ENCODE measurements at places on chromosomes 6 and 20.

DNA sequence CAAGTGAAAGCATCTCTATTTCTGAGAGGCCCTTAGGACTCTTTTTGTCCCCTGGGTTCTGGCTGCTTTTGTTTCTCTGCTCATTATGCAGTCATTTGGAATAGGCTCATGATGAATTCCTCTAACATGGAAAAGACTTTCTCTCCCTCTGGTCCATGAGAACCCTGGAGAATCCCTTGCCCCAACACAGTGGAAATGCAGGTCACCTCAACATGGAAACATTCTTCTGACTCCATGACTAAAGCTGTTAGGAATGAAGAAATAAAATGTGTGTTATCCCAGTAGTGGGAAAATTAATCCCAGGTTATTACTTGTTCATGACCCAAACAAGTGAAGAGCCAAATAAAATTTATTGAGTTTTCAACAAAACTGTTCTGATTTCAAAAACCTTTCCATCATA, 458.6 kb downstream of the EPM2A start:
- no peak for DNase-seq

- DNase-seq, result no peak
Measured at GRCh38 chr20:40913224-40914185, 115.1 kb upstream of the TOP1 start.

DNA sequence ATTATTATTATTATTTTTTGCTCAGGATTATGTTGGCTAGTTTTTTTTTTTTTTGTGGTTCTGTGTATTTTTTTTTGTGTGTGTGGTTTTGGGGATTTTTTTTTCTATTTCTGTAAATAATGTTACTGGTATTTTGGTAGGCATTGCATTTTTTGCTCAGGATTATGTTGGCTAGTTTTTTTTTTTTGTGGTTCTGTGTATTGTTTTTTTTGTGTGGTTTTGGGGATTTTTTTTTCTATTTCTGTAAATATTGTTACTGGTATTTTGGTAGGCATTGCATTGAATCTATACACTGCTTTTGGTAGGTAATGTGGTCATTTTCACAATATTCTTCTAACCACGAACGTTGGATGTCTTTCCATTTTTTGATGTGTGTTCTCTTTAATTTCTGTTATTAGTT, 17.4 kb downstream of the PHF3 start:
- no peak for DNase-seq

DNA sequence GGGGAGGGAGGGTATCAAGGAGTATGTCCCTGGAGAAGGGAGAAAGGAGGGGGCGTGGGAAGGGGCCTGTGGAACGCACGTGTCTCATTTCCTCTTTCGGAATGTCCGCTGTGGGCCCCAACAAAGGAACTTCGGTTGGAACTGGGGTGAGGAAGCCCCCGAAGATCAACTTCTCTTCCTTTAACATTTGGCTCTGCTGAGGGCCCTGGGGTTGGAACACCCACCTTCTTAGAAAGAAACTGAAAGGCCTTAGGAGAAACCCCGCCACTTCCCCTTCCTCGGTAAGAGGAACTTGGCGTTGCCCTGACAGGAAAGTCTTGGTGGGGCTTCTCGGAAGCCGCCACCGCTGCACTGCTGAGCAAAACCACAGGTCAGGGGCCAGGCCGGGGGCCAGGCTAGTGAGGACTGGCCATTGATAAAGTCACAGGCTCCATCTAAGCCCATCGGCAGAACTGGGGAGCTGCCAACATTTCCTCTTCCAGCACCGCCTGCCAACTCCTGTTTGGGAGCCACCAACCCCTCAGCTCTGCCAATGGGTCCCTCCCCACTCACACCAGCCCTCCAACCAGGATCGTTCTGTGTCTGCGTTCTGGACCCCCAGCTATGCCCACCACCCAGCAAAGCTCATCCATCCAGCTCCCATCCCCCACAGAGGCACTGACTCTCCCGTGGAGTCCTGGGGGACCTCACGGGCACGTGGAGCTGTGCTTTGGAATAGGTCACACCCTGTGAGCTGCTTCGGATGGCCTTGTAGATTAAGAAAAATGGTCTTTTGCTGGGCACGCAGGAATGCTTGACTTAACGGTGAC, 44.8 kb downstream of the FGD2 start:
- DNase-seq, result no peak

DNA sequence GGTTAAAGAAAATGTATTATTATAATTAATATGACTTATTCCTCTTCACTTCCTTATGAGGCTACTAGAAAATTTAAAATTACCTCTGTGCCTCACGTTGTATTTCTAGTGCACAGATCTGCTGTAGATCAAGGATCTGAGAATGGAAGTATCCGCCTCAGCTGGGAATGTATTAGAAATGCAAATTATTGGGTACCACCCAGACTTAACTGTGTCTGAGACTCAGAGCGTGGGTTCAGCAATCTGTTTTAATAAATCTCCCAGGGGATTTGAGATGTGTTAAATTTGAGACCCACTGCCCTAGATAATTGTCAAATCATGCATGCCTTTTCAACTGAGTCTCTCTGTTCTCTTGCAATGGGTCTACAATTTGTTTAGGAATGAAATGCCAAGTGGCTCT, 658.0 kb upstream of the NOX3 start:
- no peak for DNase-seq

- no peak for DNase-seq
Measured at GRCh38 chr20:61135968-61136367, 116.1 kb upstream of the CDH4 start.

DNA sequence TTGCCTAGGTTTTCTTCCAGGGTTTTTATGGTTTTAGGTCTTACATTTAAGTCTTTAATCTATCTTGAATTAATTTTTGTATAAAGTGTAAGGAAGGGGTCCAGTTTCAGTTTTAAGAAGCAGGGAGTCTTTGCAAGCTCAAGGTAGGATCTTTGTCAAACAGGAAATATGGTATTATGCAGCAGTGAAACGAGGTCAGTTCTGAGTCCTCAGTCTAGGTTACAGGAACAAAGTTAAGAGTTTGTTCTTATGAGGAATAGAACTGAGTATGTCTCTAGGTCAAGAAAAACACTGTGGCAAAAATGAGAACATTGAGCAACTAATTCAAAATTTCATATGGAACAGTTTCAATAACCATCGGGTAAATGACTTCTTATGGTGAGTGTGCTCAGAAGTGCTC, 63.6 kb downstream of the GCLC start:
- DNase-seq, result no peak

- no peak for DNase-seq
Measured at GRCh38 chr6:163904186-163904585, 489.7 kb downstream of the QKI start.

GRCh38 chr6:169832247-169832948, 81.0 kb downstream of the ERMARD start:
- DNase-seq, result no peak

GRCh38 chr6:31074401-31074800, 38.0 kb downstream of the C6orf15 start:
- no peak for DNase-seq

- no peak for DNase-seq
Measured at GRCh38 chr6:105780146-105780860, 305.8 kb upstream of the PRDM1 start.

DNA sequence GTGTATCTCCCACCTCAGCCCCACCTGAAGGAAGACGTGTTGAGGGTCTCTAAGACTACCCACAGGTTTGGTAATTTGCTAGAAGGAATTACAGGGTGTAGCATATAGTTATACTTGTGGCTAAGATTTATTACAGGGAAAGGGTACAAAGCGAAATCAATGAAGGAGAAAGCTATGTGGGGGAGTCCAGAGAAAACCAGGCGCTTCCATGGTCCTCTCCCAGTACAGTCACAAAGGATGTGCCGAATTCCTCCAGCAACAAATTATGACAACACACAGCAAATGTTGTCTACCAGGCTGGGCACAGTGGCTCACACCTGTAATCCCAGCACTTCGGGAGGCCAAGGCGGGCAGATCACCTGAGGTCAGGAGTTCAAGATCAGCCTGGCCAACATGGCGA, 64.1 kb upstream of the TGM3 start:
- no peak for DNase-seq

DNA sequence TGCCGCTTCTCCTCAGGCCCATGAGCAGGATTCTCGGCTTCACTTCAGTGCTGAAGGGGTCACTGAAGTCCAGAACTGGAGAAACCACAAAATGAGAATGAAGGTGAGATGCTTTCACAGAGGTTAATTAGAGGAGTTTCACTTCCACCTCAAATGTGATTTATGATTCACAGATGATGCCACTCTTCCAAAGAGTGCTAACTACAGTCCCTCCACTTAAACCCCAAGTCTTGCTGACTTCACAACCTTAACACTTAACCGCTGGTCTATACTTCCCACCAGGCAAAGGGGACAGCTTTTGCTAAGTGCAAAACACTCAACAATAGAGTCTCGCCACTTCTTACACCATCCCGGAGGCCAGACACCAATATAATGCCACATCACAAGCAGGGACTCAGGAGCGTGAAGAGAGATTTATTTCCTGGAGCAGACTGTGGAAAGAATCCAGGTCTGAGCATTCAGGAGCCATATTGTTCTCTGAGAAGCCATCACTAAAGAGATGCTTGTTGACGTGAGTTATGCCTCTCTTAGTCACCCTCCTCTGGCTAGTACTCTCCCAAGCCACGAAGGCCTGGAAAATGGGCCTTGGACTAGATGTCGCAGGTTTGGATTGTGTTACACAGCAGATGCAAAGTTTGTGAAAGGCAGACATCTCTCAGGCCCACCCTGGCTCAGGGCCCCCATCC, 24.4 kb downstream of the RRAGD start:
- no peak for DNase-seq

- DNase-seq, result no peak
Measured at GRCh38 chr6:109252261-109253041, 129.8 kb downstream of the CD164 start.

GRCh38 chr6:143015300-143015706, 45.4 kb upstream of the AIG1 start:
- no peak for DNase-seq
